HT1080 (cell line): ENCODE measurements at places on chromosomes 13 and 19. TPM values are rescaled to one million over a fixed set of nuclear protein-coding genes. Genes with fewer than 3 reads are reported as not detected.

Gene FCAR
- total RNA-seq, result not detected in 2 replicates

- peak; percentile 25 for DNase-seq
These were observed 666 bp downstream of the BIVM start for GRCh38 chr13:102799426-102800144.

- no peak for DNase-seq
These were observed 273.4 kb downstream of the GPC6 start for GRCh38 chr13:93499991-93500390.

Gene TMEM38A
- total RNA-seq, result 0.26 and 0.94 TPM in 2 replicates

- DNase-seq, result no peak
These were observed 74.6 kb downstream of the B3GLCT start for GRCh38 chr13:31274390-31274789.

DNA sequence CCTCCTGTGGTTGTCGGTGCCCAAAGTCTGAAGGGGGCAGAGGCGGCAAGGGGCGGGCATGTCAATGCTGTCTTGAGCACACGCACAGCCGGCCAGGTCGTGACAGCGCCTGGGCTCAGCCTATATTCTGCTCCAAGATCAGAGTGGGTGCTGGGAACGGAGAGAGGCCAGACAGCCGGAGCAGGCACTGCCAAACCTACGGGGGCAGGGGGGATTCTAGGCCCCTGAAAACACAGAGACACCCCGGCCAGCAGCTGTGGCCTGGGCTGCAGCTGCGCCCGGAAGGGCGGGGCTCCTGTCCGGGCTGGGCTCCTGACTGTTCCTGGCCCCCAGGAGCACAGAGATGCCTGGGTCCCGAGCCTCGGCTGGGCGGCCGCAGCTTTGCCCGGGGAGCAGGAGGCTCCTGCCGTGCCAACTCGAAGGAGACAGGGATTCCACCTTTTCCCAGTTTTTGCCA lies 2662.9 kb upstream of the PCDH20 start:
- DNase-seq, result peak; percentile 58

DNA sequence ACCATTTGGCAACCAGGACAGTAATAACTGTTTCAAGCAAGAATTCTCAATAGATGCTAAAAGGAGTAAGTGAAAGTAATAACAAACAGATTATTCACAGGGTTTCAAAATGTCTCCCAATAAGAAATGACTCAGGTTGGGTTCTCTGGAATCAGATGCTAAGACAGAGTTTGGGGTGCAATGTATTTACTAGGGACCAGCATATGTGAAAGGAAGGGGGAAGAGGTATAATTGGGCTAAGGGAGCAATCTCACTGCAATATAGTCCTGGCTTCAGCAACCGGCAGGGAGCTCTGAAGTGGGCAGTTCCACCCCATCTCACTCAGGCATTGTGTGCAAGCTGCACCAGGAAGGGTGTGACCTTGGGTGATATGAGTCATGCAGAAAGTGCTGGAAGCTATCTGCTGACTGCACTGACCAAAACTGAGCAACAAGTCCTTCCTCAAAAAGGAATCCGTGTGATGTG lies 23.4 kb downstream of the ZDHHC20 start:
- DNase-seq, result peak; percentile 85
